Activated gamma-delta T cell (primary cell): ENCODE measurements at places on chromosomes 11 and 22.
A peak's percentile ranks its signal among the peaks of the same experiment; 100 is the strongest.

GRCh38 chr11:134802116-134802515 is 390.1 kb upstream of the B3GAT1 start:
- no peak for DNase-seq

- DNase-seq, result no peak
Observed at GRCh38 chr22:26565889-26566288, 24.0 kb downstream of the TPST2 start.

GRCh38 chr22:37485395-37486223 is 575 bp downstream of the MFNG start:
- DNase-seq, result no peak

DNA sequence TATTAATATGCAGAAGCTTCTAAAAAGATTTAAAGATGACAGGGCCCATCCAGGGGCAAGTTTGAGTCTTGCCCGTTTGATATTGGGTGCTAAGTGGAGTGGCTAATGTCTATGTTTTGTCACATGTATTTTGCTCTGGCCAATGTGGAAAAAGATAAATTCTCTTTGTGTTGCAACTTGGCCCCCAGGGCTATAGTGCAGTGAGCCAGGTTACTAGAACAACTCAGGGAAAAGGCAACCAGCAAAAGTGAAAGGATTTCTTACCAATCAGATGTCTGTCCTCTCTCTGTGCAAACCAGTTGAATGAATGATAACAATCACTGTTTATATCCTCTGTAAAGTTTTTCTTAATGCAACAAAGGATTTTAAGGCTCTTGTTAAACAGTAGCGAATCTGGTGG is 4.6 kb upstream of the CLNS1A start:
- no peak for DNase-seq

DNA sequence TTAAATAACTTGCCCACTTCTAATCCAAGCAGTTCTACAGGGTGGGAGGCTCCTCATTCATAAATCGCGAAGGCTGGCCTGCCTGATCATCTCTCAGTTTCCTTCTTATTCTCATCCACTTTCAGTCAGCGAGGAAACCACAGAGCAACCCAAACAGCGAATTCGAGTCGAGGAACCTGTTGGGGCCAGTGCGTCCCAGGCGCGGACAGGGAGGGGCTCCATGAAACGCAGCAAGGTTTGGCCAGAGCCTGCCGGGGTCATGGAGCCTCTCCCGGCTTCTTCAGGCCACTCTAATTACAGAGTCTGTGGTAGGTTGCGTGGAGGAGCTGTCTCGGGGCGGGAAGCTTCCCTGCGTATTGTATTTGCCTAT is 741 bp upstream of the NAV2 start:
- no peak for DNase-seq

GRCh38 chr11:66277471-66278362 is at the start of gene CNIH2:
CNIH2 (plus strand) TSS chr11:66278175; CDS start chr11:66278457, 282 bp downstream.
- DNase-seq, result peak; percentile 37

DNA sequence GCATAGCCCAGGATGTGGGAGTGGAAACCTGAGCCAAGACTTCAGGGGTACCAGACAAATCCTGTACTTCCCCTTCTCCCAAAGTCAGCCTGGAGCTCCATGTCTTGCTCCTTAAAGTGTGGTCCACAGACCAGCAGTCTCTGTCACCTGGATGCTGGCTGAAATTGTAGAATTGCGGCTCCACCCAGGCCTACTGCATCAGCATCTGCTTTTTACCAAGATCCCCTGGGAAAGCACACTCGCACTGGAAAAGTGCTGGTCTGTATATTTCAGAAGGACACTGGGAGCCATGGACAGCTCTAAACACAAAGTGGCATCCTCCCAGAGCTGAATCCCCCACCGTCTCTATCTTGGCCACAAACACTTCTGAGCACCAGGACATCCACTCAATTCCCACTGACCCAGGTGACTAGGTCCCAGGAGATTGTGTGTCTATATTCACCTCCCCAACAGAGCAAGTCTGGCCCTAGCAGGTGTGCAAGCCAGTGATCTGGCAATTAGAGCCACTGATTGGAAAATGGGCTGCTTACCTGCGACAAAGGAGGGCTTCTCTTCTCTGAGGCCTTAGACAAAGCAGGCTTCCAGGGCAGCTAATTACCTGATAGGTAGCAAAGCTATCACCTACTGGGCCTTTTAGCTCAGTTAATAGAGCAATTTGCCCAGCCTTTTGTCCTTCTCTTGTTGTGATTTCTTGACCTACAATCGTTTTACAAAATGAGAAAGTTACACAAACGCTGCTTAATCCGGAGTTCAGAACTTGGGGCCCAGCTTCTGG is 443.3 kb downstream of the MN1 start:
- DNase-seq, result no peak

GRCh38 chr11:116234989-116235568 is 537.7 kb downstream of the BUD13 start:
- DNase-seq, result no peak

GRCh38 chr11:117444256-117444655 is 116.6 kb downstream of the CEP164 start:
- DNase-seq, result no peak

- no peak for DNase-seq
Observed at GRCh38 chr22:41234815-41235695, 5.7 kb downstream of the CHADL start.

GRCh38 chr11:2190657-2191471 is 19.2 kb upstream of the TH start:
- no peak for DNase-seq

DNA sequence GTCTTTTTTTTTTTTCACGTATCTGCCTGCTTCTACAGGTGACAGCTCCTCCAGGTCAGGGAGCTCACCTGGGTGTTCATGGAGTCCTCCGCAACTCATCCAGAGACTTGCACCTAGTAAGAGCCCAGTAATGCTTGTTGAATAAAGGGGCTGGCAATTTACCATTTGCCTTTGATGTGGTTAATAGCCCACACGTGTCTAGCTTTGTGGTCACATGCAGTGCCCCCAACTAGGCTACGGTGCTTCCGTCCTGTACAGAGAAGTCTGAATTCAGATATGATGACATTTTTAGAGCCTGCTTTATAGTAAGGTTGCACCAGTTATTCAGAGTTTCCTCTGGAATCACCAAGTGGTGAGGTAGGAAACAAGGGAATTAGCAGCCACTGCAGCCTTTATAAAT is 199.4 kb upstream of the MTMR2 start:
- DNase-seq, result no peak

GRCh38 chr11:72724851-72725723 is 27.1 kb downstream of the ARAP1 start:
- DNase-seq, result no peak

GRCh38 chr11:93133488-93134109 is 64.2 kb downstream of the SLC36A4 start:
- no peak for DNase-seq

DNA sequence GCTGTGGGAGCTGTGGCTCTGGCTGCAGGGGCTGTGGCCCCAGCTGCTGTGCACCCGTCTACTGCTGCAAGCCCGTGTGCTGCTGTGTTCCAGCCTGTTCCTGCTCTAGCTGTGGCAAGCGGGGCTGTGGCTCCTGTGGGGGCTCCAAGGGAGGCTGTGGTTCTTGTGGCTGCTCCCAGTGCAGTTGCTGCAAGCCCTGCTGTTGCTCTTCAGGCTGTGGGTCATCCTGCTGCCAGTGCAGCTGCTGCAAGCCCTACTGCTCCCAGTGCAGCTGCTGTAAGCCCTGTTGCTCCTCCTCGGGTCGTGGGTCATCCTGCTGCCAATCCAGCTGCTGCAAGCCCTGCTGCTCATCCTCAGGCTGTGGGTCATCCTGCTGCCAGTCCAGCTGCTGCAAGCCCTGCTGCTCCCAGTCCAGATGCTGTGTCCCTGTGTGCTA is 514 bp downstream of the KRTAP5-9 start:
- DNase-seq, result no peak

DNA sequence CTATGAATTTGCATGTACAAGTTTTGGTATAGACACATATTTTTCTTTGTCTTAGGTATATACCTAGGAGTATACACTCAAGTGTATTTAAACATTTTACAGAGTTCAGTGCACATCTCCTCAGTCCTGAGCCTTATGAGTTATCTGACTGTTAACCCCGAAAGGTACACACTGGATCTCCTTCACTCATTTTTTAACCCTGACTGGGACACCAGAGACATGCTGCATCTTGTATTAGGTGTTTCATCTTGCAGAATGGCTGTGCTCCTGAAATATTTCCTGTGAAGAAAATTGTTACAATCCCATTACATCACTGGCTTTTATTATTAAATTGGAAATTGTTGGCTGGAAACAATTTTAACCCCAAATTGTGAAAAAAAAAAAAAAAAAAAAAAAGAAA is 15.3 kb downstream of the PARVA start:
- no peak for DNase-seq

DNA sequence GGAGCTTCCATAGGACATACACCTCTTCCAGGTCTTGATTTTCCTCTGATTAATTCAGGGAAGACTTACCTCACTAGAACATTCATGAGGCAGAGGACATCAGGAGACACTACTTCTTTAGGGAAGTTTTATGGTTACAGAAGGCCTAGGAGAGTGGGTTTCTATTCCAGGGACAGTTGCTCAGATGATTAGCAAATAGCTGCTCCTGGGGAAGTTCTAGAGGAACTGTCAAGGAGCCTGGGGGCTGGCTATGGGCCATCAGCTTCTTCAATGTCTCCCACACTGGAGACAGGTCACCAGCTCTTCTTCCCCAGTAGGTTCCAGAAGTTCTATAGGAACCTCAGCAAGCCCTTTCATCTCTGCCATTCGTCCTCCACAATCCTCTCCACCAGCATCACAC is 11.5 kb upstream of the OR10A5 start:
- DNase-seq, result no peak

DNA sequence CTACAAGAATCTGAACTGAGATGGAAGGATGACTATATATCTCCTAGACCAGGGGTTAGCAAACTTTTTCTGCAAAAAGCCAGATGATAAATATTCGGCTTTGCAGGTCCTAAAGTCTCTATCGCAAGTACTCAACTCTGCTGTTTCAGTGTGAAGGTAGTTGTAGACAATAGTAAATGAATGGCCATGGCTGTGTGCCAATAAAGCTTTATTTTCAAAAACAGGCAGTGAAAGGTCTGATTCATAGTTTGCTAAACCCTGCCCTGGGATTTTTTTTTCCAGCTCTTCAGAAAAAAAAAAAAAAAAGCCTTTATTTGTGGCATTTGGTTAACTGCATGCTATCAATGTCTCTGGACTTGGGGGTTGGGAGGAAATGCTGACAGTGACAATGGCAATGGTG is 37.5 kb downstream of the FAM227A start:
- DNase-seq, result no peak

DNA sequence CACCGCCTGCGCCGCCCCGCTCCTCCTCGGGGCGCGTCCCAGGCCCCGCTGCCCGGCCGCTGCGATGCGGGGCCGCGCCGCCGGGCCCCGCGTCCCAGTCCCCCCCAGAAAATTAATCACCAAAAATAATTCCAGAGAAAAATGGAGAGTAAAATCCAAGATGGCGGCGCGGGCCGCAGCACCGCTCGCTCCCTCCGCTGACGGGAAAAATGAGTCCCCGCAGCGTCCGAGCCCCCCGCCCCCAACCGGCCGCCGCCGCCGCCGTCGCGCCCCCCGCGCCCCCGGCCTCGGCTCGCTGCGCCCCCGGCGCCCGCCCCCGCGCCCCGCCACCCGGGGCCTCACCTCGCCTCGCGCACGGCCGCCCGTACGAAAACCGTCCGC is at the start of gene KMT5B:
Gene KMT5B (minus strand): TSS at position 162 of the 381 bp plus-strand sequence. CDS start 23,220 bp downstream, outside the sequence.
- DNase-seq, result no peak

DNA sequence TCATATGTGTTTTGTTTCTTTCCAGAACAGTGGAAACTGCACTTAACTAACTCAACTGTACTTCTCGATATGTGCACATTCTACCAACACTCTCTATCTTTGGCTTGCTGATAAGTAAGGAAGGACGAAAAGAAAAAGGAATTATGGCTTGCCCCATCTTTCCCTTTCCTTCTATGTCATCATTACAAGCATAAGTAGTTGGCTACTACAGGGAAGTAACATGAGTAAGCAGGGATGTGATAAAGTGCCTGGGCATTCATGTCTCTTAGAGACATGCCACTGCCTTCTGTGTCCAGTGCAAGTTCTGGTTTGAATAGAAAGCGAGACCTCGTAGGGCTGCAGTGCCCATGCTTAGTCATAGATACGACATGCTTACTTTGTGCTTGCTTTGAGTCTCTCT is 342.5 kb downstream of the ETS1 start:
- DNase-seq, result no peak
